ENCODE measurements at places on chromosomes 4 and X.

DNA sequence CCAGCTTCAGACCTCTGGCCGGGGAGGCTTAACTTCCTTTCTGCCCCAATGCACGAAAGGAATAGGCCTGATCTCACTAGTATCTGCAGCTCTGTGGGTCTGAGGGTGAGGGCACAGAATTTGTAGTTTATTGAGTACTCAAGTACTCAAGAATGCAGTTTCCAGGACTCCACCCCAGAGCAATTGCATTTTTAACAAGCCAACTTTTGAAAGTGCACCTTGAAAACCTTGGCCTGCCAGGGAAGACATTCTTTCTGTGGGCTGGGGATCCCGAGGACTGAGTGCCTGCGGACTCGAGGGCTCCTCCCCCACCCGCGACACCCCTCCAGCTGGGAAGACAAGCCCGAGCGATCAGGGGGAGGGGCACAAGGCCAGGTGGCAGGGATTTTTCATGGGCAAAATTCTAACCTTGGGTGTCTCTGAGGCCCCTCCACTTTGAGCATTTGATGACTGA lies 22.4 kb downstream of the RS1 start:
- no peaks in the 10 kb centered on the region for H3K27me3 ChIP-seq
- no peak overlapping the region for H3K27ac ChIP-seq
- no peak overlapping the region for H3K4me3 ChIP-seq
- no peak for DNase-seq

- DNase-seq: no peak
- H3K36me3 ChIP-seq: no peaks in the 10 kb centered on the region
- no peaks in the 10 kb centered on the region for H3K4me1 ChIP-seq
- H3K27ac ChIP-seq: peak overlapping the region; percentile 69
Measured at GRCh38 chrX:36609616-36610585, 398.3 kb upstream of the FAM47C start.

DNA sequence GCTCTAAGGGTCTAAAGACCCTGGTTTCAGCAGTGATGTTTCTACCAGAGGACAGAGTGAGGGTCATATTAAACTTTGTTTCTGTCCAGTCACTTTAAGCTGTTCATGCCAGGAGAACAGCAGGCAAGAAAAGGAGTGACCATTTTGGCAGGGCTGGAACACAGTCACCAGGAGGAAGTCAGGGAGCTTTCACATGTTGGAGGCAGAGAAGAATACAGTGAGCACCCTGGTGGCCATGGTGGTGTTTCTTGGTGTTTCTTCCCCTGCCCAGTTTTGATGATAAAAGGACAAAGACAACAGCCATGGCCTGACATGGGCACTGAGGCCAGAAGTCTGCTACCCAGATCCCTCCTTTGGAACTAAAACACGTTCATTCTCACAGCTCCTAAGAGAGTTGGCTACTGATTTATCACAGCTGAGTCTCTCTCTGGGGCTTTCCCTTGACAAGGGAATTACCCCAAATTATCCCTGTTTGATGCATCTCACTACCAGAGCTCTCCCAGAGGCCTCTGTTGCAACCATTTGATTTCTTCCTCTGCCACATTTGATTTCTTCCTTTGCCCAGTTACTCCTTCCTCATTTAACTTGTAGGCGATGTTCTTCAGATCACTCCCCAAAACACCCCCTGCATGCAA lies 106.4 kb upstream of the NWD2 start:
- no peak overlapping the region for H3K4me3 ChIP-seq
- H3K36me3 ChIP-seq: no peaks in the 10 kb centered on the region

- H3K4me1 ChIP-seq: no peaks in the 10 kb centered on the region
- H3K27me3 ChIP-seq: no peaks in the 10 kb centered on the region
- no peak overlapping the region for H3K4me3 ChIP-seq
- DNase-seq: peak; percentile 65
- no peak overlapping the region for H3K27ac ChIP-seq
- no peaks in the 10 kb centered on the region for H3K36me3 ChIP-seq
Measured at GRCh38 chrX:989959-990510, 222.4 kb downstream of the CRLF2 start.

- H3K27me3 ChIP-seq: peaks cover 12% of the 10 kb centered on the region
- no peaks in the 10 kb centered on the region for H3K4me1 ChIP-seq
Measured at GRCh38 chr4:25564836-25565235, 90.8 kb upstream of the SLC34A2 start.

GRCh38 chr4:120286813-120287212 lies 220.2 kb upstream of the MAD2L1 start:
- no peaks in the 10 kb centered on the region for H3K36me3 ChIP-seq
- H3K27ac ChIP-seq: no peak overlapping the region
- no peaks in the 10 kb centered on the region for H3K4me1 ChIP-seq

DNA sequence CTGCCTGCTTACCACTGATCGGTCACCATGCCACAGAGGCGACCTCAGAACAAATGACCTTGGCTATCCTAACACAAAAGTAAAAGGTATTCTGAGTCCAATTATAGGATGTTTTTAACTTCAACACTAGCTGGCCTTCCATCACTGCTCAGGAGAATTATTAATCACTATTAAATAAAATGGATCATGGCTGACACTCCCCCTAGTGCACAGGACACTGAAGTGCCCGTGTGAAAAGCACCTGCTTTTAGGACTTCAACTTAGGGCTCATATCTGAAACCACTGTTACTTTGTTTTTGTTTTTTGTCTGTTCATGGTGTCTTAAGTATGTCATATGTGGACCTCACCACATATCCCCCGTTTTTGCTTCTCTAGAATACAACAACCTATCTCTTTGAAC lies 33.9 kb downstream of the STX18 start:
- H3K4me3 ChIP-seq: no peak overlapping the region
- H3K4me1 ChIP-seq: no peaks in the 10 kb centered on the region
- no peak overlapping the region for H3K27ac ChIP-seq
- H3K27me3 ChIP-seq: no peaks in the 10 kb centered on the region
- no peak for DNase-seq
- H3K36me3 ChIP-seq: no peaks in the 10 kb centered on the region

DNA sequence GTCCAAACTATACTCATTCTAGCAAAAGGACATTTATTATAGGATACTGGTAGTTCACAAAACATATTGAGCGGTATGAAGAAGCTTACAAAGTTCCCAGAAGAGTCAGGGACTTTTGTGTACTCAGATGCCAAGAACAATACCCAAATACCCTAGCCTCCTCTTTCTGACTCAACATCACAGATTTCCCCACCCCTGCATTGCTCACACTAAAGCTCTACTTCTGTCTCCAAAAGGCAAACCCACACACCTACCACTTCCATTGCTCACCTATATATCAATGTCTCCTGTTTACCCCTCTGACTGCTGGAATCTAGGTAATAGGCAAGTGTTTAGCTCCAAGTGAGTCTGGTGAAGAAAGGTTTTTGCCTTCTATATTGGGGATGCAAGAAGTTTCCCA lies 100.7 kb upstream of the HCCS start:
- H3K27ac ChIP-seq: no peak overlapping the region
- DNase-seq: no peak
- no peaks in the 10 kb centered on the region for H3K27me3 ChIP-seq
- no peak overlapping the region for H3K4me3 ChIP-seq

DNA sequence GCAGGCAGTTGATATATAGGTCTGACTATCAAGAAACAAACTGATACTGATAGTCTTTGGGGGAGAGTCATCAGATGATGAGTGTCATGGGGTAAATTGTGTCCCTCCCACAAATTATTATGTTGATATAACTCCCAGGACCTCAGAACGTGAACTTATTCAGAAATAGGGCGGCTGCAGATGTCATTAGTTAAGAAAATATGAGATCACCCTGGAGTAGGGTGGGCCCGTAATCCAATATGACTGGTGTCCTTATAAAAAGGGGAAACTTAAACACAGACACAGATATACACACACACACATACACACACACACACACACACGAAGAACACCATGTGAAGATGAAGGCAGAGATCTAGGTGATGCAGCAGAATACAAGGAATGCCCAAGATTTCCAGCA lies 32.7 kb upstream of the ARHGEF9 start:
- H3K36me3 ChIP-seq: no peaks in the 10 kb centered on the region
- no peaks in the 10 kb centered on the region for H3K27me3 ChIP-seq
- no peak overlapping the region for H3K4me3 ChIP-seq
- H3K27ac ChIP-seq: no peak overlapping the region

- H3K27ac ChIP-seq: no peak overlapping the region
- no peaks in the 10 kb centered on the region for H3K27me3 ChIP-seq
- no peaks in the 10 kb centered on the region for H3K36me3 ChIP-seq
- H3K4me3 ChIP-seq: no peak overlapping the region
- H3K4me1 ChIP-seq: peaks cover 3% of the 10 kb centered on the region
- no peak for DNase-seq
Measured at GRCh38 chr4:148778980-148779675, 336.9 kb upstream of the NR3C2 start.

DNA sequence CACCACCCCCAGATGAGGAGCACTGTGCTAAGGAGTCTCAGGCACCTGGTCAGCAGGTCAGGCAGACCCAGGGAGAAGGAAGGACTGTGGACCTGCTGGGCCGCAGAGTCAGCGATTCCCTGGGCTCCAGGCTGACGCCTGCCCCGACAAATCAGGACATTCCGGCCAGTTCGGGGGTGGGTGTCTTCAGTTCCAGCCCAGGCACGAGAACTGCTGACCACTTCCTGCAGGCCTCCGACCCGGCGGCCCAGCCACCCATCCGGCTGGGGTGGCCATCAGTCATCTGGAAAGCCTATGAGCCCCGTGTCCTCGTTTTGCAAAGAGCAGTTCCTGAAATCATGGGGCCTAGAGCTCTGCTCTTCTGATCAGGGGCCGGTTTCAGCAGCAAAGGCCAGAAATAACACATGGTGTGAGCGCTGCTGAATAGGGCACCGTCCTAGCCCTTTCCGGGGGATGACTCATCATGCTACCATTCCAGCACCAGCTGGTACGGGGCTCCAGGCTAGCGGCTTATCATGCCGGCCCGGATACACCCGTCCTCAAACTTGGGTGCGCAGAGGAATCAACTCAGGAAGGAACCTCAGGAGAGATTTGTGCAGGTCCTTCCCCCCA lies 7.8 kb upstream of the SH3TC1 start:
- H3K27me3 ChIP-seq: no peaks in the 10 kb centered on the region
- no peaks in the 10 kb centered on the region for H3K36me3 ChIP-seq
- DNase-seq: peak; percentile 94
- H3K27ac ChIP-seq: peak overlapping the region; percentile 57
- no peak overlapping the region for H3K4me3 ChIP-seq
- peaks cover 44% of the 10 kb centered on the region for H3K4me1 ChIP-seq

- no peak overlapping the region for H3K27ac ChIP-seq
- DNase-seq: peak; percentile 13
- peaks cover 1% of the 10 kb centered on the region for H3K4me1 ChIP-seq
- H3K4me3 ChIP-seq: no peak overlapping the region
- H3K27me3 ChIP-seq: no peaks in the 10 kb centered on the region
Measured at GRCh38 chrX:22686138-22686541, 313.6 kb upstream of the DDX53 start.
